Left kidney (tissue), 8 donors: ENCODE measurements at places on chromosomes 2 and 18. TPM values are rescaled to one million over a fixed set of nuclear protein-coding genes. Genes with fewer than 3 reads are reported as not detected.

MSTN gene
- polyA plus RNA-seq: 2.9 TPM

PSMD14 gene
- 61.8 TPM for polyA plus RNA-seq

CYS1 gene
- 83.0 TPM for polyA plus RNA-seq

DNAH6 gene
- polyA plus RNA-seq: 3.6 TPM

SH3BP4 gene
- polyA plus RNA-seq: 33.7 TPM

RELCH gene
- polyA plus RNA-seq: 41.1 TPM

PAX8 gene
- 474 TPM for polyA plus RNA-seq

DNA sequence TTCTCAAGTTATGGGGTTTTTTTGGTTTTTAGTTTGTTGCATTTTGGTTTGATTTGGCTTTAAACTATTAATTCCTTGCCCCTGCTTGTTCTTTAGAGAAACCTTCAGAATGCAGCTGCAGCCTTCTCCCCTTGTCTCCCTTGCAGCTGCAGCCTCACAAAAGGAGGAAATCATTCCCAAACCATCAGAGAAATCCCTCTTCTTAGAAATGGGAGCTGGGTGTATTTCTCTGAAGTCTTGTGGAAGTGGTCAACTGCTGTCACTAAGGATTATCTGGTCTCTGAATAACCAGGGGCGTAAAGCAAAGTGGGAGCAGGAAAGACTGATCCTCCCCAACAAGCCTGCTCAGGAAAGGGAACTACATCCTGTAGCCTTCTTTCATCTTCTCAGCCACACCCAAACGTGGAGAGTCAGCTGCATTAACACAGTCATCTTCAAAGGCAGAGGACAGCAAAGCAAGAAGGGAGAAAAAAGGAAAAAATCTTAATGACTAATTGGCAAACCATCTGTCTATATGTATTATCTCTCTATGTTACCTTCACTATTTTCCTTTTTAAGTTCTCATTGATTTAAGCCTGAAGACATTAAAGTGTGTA is 1834.1 kb upstream of the PIK3C3 start:
- no peak for DNase-seq

- no peak for DNase-seq
Observed at GRCh38 chr2:71129902-71130151, 202 bp downstream of the MCEE start.

DNA sequence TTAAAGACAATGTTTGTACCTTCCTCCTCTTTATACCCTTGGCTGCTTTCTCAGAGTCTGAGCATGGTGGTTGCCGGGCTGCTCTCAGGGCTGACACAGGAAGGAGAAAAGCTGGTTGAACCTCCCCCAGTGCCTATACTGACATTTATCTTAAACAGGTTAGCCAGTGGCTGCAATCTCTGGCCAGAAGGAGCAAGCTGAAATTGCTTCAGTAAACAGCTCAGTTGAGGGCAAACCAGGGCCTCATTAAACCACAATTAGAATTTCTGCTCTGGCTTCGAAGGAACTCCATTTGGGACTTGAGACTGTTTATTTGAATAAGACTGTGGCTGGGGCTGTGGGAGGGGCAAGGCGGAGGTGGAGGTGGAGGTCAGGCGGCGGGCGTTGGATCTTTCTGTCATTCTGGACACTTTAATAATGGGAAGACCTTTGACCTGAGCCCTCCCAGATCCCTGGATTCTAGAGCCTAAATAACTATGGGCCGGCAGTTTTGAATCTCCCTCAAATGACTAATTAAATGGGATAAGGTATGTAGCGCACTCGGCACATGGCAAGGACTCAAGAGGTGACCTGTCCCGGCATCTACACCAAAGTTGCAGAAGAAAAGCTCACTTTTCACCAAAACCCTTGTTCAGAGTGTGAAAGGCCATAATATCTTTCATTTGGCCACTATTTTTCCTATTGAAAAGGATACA is 120.6 kb upstream of the MYCN start:
- DNase-seq: no peak

- DNase-seq: no peak
Observed at GRCh38 chr2:11984316-11985158, 238.1 kb downstream of the LPIN1 start.

DNA sequence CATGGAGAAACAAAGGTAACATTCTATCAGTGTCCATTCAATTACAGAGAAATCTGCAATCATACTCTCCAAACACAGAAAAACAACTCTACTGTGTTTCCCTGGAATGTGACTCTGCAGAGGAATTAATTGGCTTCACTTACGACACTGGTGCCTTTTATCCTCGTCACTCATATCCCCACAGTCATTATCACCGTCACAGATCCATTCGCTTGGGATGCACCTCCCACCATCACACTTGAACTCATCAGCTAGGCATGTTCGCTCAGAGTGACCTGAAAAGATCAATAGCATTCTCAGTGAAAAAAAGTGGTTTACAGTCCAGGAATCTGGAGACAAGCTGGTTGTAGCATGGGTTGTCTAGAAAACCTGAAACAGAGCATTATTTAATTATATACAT is 124.3 kb downstream of the DHRS9 start:
- DNase-seq: no peak

DNA sequence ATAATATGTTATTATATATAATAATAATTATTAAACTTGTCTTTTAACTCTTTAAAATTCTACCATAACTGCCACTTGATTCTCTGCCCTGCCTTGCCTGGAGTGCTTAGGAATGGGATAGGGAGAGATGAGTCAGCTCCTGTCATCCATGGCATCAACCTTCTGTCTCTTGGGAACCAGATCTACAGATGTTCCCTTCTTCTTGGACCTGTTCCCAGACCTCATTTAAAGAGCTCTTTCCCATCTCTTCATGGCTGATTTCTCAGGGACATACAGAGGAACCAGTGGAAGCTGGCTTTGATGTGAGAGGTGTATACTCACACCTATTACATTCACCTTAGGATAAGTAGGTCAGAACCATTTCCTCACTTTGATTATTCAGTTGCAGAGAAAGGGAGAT is 155.3 kb upstream of the MYO3B start:
- no peak for DNase-seq

- DNase-seq: no peak
Observed at GRCh38 chr18:71831039-71831438, 713.1 kb downstream of the CBLN2 start.
